ENCODE measurements at places on chromosomes 3 and 15.

DNA sequence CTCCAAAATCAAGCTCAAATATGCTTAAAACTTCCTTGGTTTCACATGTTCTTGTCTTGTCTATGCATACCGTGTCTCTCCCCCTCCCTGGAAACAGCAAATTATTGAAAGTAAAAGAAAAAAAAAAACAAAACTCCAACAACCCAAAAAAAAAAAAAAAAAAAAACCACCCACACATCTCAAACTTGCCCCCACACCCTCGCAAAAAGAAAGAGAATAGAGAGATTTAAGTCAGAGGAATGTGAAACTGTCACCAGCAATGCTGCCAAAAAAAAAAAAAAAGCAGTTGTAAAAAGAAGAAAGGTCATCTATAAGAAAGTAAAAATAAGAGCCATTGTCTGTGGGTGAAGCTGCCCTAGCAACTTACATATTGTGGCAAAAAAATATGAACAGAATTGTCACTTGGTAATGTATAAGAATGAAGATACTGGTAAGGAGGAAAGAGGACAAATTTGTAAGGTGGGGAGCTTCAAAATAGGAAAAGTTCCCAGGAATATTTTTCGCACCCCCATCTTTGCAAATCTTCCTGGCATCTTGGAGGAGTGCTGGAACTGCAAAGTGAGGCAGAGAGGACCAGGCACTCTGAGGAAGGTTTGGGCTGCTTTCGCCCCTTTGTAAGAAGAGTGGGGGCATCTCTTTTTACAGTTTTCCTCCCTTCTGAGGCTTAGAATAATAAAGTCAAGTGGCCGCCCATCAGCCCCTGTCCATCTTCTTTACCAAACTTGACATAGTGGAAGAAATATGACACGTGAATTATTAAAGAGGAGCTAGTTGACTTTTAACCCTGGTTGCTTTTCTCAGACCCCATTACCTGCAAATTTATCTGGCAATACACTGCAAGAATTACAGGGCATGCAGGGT, 81.8 kb downstream of the NR2F2 start:
- DNase-seq: no peak

DNA sequence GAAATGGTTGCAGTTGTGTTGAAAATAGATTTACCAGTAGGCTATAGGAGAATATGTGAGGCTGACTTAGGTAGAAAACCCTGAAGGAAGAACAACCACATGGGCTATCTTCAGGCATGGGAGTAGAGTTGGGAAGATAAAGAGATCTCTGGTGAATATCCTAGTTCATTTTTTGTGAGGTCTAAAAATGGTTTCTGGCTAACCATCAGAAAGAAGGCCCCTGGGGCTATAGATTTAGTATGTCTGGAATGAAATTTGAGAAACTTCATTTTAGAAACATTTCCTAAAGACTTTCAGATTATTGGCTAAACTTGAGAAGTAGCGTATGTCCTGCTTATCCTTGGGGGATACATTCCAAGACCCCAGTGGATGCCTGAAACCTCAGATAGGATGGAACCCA, 148.2 kb downstream of the NAALADL2 start:
- DNase-seq: no peak

DNA sequence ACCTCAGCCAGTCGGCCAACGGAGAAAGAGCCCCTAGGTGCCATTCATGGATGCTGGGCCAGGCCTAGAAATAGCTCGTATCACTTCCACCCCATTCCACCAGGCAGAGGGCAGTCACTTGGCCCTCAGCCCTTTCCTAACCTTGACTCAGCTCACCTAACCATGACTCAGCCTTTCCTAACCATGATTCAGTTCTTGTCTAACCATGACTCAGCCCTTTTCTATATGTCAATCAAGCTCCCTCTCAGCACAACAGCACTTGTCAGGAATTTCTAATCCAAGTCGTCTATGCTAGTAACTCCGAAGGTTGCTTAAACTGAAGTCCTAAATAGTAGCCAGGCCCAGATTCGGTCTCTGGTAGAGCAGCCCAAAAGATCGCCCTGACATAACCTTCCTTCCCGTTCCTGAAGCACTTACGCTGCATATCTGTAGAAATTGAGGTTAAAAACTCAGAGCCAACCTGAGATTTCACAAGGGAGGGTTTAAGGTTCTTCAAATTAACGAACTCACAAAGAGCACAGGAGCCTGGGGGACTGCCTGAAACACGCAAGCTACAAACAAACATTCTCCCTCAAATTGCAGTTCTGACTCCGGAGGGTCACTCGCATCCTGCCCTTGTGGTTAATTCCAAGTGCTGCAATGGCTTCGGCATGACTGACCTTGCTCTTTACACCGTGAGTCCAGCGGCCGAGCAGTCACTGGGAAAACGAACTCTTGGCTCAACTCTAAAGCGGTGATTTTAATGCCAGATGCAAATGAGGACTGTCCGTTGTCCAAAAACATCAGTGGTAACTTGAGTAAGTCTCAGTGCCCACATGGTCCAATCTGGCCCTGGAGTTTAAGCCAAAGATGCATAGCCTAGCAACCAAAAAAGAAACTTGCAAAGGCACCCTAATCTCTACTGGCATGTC, 99.9 kb downstream of the ADAMTS17 start:
- no peak for DNase-seq

DNA sequence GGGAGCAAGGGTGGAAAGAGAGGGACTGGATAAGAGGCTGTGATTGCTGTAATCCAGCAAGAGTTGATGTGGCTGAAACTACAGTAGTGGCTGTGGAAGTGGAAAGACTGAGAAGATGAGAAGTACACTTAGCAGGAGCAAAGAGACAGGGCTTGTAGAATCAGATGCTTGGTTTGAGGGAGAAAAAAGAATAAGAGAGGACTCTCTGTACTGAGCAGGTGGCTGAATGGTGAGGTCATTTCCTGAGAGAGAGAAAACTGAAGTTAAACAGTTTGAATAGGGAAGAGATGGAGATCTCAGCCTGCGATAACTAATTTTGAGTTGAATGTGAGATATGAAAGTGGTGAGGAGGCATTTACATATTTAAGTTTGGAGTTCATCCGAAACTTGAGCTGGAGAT, 95.8 kb upstream of the SLC25A36 start:
- no peak for DNase-seq

DNA sequence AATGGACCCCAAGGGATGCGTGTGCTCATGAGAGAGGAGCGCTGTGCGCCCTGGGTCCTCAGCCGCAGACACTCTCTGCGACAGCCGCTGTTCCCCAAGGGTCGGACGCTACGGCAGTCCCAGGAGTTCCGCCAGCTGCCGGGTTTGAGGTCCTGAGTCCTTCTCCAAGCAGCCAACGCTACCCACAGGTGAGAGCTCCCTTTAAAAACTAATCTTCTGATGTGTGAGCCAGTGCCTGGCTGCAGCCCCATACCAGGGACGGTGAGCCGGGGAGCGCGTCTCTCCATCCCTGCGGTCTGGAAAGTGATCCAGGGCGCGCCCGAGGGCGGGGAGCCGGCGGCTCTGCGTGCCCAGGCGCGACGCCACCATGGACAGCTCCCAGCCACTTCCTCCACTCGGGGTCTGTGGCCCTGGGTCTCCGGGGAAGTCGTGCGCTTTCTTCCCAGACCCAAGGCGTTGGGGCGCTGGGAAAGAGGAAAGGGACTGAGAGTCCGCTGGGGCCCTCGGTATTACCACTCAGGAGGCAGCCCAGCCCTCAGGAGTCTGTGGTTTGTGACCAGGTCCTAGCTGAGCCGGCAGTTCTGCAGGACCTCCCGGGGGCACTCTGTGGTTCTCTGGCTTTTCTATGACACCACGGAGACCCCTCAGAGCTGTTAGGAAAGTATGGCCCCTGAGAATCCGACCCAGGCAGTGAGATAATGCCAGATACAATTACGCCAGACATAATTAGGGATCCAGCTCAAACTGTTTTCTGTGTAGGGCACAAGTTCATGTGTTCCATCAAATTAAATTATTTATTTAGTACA, 1.4 kb downstream of the CEMIP start:
- no peak for DNase-seq

DNA sequence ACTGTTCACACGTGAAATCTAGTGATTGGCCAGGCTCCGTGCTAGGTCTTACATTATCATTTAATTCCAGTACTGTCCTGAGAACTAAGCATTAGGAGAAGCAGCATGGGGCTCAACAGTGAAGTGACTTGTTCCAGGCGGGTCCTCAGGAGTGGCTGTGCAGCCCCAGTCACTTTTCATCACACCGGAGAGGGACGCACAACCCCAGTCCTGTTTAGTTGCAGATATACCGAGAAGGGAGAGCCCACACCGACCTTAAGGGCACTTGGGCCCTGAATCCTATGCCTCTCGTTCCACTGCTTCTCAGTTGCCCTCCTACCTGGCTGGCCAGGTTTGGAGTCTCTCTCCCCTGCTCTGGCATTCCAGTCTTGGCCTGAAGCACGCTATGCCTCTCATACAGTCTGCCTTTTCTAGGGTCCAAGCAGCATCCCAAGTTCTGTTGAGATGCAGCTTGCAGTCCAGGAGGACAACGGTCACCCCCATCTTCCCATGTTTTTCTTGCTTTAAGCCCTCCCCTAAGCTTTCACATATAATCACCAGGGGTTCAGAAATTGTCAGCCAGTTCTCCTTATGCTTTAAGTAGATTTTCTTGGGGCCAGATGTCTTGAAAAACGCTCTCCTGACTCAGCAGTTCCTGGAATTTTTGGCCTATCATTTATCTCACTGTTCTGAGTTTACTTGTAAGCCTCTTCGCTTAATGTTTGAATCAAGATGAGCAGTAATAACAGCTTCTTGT, 10.1 kb downstream of the FAM131A start:
- DNase-seq: no peak

DNA sequence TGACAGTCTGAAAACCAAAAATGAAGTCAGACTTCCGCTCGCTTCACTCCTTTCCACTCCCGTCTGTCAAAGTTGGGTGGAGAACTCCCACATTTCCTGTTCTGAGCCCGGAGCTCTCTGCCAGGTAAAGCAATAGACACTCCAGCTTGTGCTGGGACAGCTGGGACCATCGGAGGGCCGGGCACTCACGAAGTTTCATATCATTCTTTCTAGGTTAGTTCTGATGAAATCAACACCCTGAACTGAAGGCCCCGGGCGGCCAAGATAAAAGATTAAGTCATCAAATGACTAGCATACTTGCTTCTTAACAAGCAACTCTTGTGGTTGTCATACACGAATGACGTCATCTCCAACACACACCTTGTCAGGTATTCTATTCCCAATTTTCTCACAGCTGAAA, 42.1 kb downstream of the MAGI1 start:
- DNase-seq: no peak

DNA sequence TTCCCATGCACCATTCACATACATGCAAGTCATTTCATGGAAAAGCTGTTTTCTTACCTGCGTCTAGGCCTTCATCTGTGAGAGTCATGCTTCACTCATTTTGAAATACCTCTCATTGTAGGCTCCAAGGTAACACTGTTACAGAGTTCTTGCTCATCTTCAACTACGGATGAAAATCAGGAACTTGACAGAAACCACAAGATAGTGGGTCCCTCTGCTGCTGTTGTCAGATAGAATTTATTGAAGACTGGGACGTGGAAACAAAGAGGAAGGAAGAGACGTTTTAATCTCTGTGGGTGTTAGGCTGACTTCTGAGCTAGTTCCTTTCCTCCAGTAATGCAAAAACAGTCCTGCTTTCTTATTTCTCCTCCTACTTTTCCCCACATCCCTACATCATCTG, at the start of gene P2RY14:
Gene P2RY14, minus strand, starts transcription at position 313 of the 400 bp plus-strand sequence. CDS start 64,226 bp downstream, outside the sequence.
- no peak for DNase-seq

- no peak for DNase-seq
These were observed 224.1 kb upstream of the IL12A start for GRCh38 chr3:159764490-159765029.

- DNase-seq: no peak
These were observed 15.0 kb upstream of the TBL1XR1 start for GRCh38 chr3:177212278-177212610.

- DNase-seq: no peak
These were observed 65.1 kb downstream of the MEGF11 start for GRCh38 chr15:66188464-66188863.

DNA sequence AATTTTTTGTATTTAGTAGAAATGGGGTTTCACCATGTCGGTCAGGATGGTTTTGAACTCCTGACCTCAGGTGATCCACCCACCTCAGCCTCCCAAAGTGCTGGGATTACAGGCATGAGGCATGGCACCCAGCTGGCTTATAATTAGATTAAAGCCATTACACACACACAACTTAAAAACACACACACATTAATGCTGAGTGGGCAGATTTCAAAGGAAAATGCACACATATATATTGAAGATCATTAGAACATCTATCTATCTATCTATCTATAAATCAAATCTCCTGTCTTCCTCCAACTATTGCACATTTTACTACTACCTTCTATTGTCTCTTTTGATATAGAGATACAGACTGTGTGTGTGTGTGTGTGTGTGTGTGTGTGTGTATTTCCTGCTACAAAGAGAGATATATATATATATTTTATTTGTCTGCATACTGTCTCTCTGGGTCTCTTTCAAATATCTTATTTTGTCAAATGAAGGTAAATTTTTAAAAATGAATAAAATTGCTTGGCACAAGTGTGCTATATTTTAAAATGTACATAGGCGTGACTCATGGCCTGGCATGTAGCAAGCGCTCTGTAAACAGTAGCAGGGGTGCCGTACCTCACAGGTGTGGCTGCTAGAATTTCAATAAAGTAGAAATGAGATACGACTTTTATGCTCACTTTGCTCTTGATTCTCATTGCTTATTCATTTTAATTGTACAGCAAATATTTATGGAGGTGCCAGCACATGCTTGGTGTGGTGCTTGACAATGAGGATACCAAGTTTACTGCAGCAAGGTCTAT, 655.8 kb downstream of the AGBL1 start:
- peak; percentile 80 for DNase-seq

DNA sequence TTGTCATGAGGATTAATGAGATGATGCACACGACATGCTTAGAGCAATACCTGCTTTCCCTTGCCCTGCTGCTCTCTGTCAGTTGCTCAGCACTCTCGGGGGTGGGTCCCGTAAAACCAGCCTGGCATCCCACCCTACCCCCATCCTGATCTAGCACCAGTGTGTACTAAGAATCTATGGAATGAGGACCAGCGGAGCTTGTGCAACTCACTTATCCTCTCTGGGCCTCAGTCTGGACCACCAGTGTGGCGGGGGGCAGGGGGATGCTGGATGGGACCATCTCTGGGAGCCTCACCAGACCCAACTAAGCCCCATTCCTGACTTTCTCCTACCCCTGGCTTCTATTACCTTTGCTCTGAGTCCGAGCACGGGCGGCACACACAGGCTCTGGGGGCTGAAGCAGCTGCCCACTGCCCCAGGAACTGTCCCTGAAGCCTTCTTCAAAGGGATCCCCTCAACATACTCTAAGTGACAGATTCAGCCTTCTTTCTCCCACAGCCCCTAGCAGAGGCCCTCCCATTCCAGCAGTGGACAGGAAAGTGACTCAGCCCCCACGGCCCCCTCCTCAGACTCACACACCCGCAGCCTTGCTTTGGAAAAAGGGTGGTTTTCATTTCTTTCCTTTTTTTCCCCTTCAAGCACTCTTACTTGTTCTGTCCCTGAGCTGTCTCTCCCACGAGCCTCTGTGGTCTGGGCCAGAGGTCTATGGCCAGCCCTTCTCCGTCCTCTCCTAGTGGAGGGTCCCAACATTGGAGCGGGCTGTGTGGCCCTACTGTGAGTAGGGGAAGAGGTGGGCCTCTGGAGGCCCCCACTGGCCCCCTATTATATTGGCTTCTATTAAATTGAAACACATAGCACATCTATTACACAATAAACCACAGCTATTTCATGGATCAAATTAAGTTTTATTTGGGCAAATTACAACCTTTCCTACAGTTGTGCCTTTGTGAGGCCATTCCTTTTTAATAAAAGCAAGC, 100.3 kb downstream of the SMAD6 start:
- DNase-seq: no peak

GRCh38 chr3:44280631-44281030, 38.9 kb downstream of the TOPAZ1 start:
- DNase-seq: no peak

- no peak for DNase-seq
These were observed 12.5 kb upstream of the C15orf61 start for GRCh38 chr15:67508407-67508806.

Data from NCI-H748 treated with DMSO at 0.1 percent for 48 hours (cell line).